ENCODE measurements at places on chromosomes 5 and 9.

DNA sequence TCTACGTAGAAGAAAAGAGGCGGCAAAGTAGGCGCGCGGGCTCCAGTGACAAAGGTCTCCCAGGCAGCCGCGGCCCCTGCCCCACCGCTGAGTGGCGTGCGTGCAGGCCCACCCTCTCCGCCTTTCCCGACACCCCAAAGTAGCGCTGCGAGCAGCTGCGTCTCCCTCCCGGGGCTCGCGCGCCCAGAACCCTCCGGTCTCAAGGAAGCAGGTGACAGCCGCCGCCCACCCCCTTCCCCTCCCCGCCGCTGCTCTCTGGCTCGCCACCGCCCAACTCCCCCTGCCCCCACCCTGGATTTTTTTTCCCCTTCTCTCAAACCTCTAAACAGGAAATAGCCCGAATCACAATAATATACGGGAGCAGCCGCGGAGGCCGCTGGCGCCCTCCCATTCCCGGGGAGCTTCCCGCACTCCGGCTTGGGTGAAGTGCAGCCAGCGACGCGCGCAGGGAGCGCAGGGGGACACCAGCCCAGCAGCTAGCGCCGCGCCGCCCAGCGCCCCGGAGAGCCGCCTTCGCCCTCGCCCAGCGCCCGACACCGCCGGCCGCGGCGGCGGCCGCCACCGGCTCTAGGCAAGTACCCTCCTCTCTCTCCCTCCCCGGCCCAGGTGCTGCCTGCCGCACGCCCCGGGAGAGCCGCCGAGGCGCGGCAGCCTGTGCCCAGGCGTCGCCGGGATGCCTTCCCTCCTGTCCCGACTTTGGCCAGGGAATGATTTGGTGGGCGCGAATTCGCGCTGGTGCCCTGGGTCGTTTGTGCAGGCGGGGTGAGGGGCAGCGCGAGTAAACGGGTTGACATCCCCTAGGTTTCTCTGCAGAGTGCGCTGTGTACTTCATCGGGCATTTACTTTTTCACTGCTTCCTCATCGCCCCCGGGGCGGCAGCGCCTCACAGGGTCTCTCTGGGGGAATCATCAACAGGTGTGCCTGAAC, 52.7 kb upstream of the TJP2 start:
- no peak for DNase-seq

DNA sequence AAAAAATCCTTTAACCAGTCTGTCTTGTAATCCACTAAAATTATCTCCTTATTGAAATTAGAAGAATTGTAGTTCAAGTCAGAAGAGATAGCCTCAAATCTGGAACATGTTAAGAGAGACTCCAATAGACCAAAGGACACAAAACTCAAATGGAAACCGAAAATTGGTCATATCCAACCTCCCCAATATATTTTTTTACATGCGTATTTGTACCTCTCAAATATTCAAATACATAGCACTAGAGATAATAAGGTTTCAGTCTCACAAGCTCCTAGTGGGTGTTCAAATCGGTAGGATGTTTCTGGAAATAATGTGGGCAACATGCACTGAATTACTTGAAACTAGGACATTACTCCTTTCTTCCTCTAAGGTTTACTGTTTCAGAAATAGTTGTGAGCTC, 33.5 kb downstream of the EPB41L4A start:
- DNase-seq = no peak

DNA sequence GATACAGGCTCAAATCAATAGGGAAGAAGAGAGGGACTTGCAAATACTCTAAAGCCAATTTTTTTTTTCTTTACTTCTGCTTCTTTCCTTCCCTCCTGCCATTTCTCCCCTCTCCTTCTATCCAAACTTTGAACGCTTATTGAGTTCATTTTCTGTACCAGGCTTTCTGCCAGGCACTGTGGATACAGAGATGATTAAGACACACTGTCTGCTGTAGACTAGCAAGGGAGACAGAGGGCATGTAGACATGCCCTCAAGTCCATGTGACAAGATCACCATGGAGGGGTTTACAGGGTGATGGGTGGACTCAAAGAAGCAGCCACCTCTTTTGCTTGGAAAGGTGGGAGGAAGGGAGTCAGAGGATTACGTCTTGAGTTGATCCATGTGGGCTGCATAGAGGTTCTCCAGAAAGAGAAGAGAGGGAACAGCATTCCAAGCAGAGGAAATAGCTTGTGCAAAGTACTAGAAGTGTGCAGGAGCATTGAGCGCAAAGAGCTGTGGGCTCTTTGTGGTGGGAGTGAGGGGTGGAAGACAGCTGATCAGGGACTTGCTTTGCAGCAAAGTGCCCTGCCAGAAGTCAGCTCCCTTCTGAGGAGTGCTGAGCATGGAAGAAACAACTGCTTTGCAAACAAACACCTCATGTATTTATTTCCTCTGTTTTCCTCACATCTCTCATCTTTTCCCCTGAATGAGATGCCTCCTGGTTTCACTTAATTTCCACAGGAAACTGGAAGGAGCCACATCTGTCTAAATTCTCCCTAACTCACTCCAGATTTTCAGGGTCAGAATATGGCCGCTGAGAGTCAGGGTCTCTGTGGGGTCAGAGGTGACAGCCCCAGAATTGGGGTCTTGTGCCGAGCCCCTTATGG, 64.4 kb upstream of the COL15A1 start:
- no peak for DNase-seq

DNA sequence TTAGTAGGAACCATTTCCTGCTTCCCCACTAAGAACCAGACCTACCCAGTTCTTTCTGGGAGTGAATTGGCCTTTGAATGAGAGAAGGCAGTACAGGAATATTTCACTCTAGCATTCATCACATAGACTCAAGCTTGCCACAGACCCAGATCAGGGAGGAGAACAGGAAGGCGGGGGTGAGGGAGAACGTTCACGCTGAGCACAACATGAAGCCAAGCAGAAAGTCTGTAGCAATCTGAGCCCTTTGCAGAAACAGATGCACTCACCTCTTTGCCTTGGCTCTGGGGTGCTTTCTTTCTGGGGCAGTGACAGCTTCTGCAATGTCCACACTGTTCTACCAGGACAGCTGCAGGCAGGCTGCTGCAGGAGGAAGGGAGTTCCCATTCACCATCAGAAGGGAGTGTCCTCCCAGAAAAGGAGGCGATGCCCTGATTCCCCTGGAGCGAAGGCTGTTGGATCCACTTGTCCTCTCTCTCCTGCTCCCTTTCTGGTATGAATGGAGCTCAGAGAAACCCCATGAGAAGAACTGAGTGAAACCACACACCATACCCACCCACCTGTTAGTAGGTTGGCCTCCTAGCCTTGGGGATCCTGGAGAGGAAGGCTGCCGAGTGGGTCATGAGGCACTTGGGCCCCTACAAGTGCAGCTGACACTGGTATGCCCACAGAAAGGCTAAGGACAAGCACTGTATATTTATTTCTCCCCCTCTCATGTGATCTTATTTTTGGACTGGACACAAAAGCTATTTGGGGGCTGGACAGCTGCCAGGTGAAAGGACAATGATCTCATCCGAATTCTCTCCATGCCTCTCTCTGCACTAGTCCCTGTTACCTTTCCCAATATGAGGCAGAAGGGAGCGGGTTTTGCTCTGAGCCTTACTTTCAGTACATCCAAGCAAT, 11.7 kb upstream of the FGF1 start:
- DNase-seq = no peak

DNA sequence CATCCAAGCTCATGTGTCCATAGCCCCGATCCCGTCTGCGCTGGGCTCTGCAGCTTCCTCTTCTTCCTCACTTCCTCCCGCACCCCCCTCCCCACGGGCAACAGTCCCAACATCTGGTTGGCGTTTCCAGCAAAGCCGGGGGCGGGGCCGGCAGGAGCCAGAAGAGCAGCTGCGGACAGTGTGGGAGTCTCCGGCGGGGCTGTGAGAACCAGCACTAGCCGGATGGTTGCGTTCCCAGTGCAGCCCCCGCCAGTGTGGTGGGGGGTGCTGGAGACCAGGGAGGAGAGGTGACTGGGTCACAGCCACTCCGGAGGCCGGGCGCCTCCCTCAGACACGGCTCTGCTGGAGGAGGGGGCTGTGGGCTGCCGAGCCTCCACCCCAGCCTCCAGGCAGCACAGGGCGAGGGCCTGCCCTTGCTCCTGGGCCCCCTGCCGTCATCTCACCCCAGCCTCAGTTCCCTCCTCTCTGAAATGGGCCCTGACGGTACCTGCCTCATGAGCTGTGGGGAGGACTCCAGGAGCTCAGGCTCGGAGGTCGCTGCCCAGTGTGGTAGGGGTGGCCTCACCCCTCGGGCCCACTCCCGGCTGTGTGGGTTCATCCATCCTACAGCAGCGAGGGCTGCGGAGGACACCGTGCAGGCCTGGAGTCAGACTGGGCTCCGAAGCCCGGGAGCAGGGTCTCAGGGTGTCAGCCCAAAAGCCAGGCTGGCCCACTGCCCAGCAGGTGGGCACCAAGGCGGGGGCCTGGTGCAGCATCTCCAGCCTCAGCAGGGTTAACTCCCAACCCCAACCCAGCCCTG, 41.5 kb upstream of the NOTCH1 start:
- no peak for DNase-seq

DNA sequence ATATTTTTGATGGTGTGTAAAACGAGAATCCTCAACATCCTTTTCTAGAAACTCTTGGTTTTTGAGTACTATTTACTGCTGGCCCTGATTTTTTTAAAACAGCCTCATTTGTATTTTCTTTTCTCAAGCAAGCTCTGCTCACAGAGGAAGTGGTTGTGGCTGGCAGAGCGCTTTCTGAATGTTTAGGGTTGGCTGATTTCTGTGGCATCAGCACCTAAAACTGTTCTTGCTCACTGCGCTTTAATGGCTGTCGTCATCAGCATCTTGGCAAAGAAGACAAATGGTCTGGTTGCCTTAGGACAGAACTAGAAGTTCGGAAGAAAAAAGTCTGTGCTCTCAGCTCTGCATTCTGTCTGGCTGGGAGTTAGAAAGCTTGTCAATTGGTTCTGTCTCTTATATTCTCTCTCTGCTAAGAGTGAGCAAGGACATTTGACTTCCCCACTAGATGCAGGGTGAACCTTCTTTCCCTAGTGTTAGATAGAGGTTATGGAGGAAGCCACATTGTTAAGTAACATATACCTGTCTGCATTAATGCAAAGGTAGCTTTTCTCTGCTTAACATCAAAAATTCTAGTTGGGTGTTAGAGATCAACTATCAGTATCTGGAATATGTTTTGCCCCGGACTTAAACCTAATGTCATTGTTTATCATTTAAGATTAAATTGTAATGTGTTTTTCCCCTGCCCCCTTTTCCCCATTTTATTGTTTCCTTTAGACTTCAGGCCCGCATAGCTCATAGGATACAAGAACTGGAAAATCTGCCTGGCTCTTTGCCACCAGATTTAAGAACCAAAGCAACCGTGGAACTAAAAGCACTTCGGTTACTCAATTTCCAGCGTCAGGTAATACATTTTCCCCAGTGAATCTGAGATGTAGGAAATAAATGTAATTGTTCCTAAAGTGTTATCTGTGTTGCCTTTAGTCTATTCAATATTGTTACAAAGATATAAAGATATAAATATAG, 39.0 kb downstream of the SMARCA2 start:
- peak; percentile 61 for DNase-seq

- DNase-seq = no peak
Measured at GRCh38 chr5:38079620-38080402, 178.5 kb upstream of the EGFLAM start.

- DNase-seq = peak; percentile 60
Measured at GRCh38 chr9:35553670-35554543, 51.2 kb upstream of the TESK1 start.

DNA sequence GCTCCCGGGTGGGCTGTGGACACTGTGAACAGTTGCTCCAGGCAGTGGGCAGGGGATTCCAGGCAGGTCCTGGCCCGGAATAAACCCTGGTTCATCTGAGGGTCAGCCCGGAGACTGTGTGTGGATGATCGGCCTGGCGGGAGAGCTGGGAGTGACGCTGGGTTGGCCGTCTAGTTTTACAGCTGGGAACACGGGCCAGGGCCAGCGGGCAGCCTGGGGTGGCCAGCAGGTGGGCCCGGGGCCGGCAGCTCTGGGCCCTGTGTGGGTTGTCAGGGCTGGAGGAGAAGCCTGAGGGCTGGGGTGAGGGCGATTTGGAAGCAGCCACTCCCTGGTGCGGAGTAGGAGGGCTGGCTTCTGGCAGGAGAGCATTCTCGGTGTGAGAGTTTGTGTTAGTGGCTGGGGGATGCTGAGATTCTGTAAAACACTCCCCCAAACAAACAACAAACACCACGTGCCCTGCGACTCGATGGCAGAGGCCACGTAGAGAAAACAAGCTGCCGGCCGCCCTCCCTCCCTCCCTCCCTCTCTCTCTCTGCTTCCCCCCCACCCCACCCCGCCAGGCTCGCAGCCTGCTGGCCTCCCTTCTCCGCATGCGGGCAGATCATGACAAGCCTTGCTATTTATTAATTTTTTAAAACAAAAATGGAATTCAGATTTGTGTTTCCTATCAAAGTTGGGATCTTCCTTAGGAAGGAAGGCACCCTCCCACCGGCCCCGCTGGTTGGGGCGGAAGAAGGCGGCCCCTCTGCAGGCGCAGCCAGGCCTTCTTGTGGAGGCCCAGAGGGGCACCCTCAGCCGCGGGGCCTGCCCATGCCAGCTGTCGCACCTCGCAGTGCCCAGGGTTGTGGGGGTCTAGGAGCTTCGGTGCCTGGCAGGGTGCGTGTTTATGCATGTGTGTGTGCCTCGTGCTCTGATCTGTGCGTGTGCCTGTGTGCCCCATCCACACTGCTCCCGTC, 49.5 kb downstream of the RXRA start:
- DNase-seq = no peak

- DNase-seq = no peak
Measured at GRCh38 chr9:107218829-107219485, 64.1 kb upstream of the RAD23B start.

DNA sequence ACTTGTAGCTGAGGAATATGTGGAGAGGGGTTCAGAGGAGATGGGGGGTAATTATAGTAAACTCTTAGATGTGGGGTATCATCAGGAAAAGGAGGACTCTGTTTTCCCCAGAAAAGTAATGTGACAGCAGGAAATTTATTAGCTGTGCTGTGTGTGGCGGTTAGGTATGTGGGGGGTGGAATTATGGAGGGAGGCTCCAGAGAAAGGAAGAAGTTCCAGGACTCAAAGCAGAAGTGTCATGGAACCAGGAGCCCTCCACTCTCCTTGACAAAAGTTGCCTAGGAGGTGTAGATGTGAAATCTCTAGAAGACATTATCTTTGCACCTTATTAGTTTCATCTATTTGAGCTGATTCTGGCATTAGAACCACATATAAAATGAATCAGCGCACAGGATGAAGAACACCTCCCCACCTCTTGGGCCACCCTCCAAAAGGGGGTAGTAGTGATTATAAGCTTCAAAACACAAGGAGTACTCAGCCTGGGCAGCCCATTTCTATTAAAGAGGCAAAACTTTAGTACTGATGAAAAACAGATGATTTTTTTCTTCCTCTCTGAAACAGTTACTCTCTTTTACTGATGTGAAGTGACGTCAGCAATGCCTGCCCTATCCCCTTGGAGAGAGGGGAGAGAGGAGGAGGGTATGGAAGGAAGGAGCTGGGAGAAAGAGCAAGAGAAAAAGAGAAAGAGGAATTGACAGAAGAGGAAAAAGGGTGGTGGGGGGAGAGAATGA, 18.2 kb downstream of the NR2F1 start:
- DNase-seq = no peak

DNA sequence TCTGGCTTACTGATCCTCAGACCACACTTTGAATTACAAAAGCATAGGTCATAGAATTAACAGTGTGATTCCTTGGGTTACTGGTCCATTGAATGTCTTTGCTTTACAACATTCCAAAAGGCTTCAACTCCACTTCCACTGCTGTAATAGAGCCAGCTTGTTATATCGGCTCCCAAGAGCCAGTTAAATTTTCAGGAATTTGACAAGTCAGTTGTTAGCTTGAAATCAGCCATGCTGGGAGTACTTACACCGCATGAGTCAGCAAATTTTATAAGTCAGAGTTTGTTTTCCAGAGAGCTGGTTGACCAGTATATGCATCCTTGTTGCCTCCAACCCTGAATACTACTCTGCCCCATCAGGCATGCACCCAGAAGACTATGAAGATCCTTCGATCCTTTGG, 73.1 kb downstream of the FOXB2 start:
- DNase-seq = no peak

GRCh38 chr5:9655641-9656040, 25.5 kb upstream of the TAS2R1 start:
- no peak for DNase-seq
